ENCODE measurements at places on chromosomes 11 and 22.

DNA sequence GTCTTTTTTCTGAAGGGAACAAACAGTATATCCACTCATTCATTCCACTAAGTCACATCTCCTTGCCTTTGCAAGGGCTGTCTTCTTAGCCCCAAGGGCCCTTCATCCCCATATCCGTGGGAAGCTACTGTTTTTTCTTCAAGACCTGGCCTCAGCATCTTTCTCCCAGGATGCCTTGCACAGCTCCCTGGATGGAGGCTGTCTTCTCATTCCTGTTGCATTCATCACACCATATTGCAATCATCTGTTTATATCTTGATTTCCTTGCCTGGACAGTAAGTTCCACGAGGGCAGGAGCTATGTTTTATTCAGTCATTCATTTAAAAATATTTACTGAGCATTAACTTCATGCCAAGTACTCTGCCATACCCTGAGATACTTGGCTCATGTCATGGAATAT, 29.3 kb upstream of the NECTIN1 start:
- no peak for DNase-seq

DNA sequence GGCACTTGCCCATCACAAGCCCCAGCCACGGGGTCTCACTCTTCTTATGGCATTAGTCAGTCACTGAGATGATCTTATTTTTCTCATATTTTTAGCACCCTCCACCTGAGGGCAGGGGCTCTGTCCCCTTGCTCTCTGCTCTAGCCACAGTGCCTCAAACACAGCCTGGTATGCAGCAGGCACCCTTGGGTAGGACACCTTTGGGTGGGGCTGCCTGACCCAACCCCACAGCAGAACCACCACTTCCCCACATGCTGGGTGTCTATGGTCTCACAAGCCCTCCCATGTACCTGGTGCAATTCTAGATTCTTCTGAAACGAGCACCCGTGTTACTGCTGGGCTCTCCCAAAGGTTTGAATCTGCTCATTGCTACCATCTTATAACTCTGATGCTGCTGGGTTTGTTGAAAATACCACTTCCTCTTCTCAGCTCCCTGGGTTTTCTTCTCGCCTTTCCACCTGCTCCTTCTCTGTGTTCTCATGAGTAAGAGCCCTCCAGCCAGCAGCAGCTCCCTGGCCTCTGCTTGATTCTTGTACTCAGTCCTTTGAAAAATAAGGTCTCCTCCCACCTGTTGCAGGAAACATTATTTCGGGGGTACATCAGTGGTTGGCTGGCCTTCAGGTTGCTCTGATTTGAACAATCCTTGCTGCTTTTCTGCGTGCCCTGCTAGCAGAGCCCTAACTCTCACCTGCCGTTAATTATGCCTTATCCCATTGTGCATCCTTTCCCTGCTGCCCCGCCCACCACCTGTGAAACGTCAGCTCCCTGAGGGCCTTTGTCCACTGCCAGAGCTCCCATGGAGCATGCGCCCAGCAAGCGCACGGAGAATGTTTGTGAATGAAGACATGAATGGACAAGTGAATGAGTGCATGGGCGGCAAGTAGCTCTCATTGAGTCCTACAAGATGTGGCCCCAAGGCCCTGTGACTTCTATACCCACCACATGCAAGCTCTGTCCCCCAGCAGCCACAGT, 1181.6 kb downstream of the TBC1D22A start:
- DNase-seq: no peak

GRCh38 chr11:18739685-18740084, 13.7 kb upstream of the IGSF22 start:
- DNase-seq: no peak

GRCh38 chr11:127130321-127130720, 129.8 kb upstream of the KIRREL3 start:
- no peak for DNase-seq

DNA sequence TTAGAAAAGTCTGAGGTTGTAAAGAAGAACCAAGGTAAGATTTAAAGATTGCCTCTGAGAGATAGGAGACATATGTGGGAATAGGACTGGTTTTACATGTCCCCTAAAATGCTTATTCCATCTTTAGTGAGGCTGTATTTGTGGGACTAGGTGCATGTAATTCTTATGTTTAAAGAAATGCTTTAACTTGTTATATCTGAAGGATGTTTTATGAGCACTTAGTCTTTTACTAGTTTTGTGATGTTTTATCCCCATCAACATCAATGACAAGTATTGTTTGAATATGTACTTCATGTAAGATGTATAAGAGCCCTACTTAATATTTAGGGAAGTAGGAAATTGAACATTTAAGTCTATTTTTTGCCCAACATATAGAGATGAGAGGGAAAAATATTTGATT, 24.7 kb downstream of the GRAMD1B start:
- no peak for DNase-seq

- no peak for DNase-seq
Observed at GRCh38 chr22:50486561-50487289, at the start of gene MIOX. TSS of gene MIOX (plus strand) at chr22:50486859. CDS start at chr22:50486898, 39 bp downstream.

GRCh38 chr11:9732453-9732852, 68.6 kb downstream of the SWAP70 start:
- no peak for DNase-seq

GRCh38 chr22:49825944-49826602, 1.6 kb downstream of the BRD1 start:
- DNase-seq: no peak

DNA sequence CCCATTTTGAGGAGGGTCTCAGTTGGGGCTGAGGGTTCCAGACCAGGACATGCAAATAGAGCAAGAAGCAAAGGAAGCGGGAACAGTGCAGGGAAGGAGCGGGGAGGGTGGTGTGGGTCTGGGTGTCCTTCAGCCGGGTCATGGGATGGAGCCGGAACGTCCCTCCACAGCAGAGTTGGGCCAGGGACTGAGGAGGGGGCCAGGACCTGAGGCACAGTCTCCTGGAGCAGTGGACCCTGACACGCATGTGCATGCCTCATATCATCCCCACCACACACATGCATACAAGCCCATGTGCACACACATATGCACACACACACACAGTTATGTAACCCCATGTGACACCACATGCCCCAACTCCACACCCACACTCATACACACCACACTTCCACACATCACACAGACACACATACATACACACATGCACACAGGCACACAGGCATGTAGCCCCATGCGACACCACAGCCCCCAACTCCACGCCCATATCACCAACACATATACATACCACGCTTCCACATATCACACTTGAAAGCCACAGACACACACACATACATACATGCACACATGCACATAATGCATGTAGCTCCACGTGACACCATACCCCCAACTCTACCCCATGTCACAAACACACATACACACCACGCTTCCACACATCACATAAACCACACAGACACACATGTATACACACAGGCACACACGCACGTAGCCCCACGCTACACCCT, 1026.6 kb downstream of the BRD1 start:
- DNase-seq: no peak

DNA sequence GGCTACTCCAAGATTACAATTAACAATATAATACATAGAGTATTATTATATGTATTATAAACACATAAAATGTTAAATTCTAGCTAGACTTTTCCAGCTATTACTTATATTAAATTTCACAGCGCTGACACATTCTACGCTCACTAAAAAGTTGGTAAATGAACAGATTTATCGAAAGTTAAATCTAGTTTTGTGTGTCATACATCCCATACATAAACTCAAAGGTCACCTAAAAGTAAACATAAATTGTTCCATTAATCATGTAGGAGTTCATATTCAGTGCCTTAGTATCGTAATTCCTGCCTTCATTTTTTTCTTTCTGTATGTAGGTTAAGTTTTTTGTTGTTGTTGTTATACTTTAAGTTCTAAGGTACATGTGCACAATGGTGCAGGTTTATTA, 10.9 kb downstream of the FNBP4 start:
- DNase-seq: no peak

DNA sequence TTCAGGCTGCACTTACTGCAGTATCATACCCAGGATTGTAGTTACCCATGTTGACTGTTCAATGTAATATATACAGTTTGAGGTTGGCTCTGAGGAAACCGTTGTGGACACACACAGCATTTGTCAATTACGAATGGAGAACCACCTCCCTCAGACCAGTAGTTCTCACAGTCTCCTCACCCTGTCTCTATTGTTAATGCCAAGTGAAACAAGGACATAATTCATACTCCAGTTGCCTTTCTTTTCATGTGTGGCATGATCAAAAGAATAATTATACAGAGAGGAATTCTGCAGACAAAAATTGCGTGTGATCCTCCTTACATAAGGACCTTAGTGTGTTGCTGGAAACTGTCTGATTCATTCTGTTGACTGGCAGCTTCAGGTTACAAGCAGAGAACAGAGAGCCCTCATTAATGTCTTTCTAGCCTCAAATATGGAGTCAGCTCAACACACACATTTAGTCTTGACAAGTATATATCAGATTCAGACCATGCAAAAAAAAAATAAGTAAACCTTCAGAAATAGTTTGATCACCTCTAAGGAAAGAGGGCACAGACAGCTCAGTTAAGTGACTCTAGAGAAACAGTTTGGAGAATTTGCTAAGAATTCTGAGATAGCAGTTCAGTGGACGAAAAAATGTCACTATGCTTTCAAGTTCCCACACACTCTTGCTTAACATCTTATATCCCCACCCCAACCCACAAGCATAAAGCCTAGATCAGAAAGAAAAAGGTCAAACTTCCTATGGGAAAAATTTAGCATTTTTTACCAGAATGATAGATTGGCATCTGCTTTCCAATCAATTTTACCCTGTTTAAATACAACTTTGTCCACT, 96.1 kb downstream of the MAML2 start:
- DNase-seq: no peak

- no peak for DNase-seq
Observed at GRCh38 chr11:86129740-86130540, 61.1 kb upstream of the PICALM start.

- DNase-seq: no peak
Observed at GRCh38 chr11:111402411-111402810, 23.3 kb upstream of the POU2AF1 start.

DNA sequence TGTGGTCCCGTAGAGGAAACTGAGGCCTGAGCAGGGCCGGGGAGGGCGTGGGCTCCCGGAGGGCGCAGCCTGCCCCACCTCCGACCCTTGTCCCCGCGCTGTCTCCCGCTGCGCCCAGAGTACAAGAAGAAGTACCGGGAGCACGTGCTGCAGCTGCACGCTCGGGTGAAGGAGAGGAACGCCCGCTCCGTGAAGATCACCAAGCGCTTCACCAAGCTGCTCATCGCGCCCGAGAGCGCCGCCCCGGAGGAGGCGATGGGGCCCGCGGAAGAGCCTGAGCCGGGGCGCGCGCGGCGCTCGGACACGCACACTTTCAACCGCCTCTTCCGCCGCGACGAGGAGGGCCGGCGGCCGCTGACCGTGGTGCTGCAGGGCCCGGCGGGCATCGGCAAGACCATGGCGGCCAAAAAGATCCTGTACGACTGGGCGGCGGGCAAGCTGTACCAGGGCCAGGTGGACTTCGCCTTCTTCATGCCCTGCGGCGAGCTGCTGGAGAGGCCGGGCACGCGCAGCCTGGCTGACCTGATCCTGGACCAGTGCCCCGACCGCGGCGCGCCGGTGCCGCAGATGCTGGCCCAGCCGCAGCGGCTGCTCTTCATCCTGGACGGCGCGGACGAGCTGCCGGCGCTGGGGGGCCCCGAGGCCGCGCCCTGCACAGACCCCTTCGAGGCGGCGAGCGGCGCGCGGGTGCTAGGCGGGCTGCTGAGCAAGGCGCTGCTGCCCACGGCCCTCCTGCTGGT, 1.9 kb downstream of the NLRP6 start:
- DNase-seq: no peak

DNA sequence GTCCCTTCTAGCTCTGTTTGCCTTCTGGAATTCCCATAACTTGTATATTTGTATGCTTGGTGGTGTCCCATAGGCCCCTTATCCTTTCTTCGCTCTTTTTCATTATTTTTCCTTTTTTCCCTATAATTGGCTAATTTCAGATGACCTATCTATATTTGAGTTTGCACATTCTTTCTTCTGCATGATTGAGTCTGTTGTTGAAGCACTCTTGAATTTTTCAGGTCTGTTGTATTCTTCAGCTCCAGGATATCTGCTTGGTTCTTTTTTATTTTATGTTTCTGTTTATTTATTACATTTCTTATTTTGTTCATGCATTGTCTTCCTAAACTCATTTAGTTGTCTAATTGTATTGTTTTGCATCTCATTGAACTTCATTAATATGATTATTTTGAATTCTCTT, 28.0 kb downstream of the NCAM1 start:
- no peak for DNase-seq

GRCh38 chr11:122808478-122808869, 29.8 kb upstream of the CRTAM start:
- DNase-seq: no peak

GRCh38 chr11:84142411-84142810, 856.2 kb upstream of the CCDC90B start:
- no peak for DNase-seq

GRCh38 chr11:86069408-86070101, 671 bp upstream of the PICALM start:
- peak; percentile 75 for DNase-seq

DNA sequence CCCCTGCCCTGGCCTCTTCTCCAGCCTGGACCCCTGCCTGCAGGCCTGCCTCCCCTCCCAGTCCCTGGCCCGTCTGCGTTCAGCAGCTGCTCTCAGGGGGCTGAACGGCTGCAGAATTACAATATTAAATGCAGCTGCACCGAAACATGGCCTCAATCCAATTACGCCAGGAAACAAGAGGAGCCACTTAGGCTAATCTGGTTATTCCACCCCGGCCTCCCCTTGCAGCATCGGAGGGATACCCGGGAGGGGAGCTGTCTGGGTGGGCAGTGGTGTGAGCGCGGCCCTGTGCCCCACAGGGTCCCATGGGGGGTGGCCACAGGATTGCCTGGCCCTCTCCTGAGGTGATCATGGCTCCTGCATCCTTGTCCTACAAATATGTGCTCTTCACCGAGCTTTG, 42.6 kb downstream of the FLRT1 start:
- DNase-seq: no peak

GRCh38 chr11:120324932-120325810, at the start of gene TLCD5:
TSS of gene TLCD5 (plus strand) at chr11:120325299. CDS start at chr11:120327442, 2,143 bp downstream.
- DNase-seq: no peak

DNA sequence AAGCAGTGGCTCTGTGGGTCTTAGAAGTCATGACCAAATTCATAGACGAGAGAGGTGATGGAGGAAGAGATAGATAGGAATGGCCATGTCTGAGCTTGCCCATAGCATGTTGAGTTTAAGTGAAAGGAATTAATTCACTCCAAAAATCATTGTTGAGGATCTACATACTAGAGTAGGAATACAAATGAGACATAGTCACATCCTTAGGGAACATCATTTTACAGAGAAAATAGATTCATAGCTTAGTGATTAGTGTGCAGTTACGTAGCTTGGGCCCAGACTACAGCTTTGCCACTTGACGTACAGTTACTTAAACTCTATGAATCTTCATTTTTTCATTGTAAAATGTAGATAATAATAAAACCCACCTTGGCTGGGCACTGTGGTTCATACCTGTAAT, 21.4 kb upstream of the BMAL1 start:
- DNase-seq: no peak

GRCh38 chr22:19786264-19786585, 25.6 kb downstream of the TBX1 start:
- DNase-seq: no peak

All from RWPE1 (cell line).